Stimulated activated CD8-positive, alpha-beta memory T cell treated with anti-CD3 and anti-CD28 coated beads, Interleukin-12 subunit alpha, Interleukin-12 subunit beta, amount 100 ng/mL, for 1 hour (primary cell): ENCODE measurements at places on chromosomes 5 and 9.

DNA sequence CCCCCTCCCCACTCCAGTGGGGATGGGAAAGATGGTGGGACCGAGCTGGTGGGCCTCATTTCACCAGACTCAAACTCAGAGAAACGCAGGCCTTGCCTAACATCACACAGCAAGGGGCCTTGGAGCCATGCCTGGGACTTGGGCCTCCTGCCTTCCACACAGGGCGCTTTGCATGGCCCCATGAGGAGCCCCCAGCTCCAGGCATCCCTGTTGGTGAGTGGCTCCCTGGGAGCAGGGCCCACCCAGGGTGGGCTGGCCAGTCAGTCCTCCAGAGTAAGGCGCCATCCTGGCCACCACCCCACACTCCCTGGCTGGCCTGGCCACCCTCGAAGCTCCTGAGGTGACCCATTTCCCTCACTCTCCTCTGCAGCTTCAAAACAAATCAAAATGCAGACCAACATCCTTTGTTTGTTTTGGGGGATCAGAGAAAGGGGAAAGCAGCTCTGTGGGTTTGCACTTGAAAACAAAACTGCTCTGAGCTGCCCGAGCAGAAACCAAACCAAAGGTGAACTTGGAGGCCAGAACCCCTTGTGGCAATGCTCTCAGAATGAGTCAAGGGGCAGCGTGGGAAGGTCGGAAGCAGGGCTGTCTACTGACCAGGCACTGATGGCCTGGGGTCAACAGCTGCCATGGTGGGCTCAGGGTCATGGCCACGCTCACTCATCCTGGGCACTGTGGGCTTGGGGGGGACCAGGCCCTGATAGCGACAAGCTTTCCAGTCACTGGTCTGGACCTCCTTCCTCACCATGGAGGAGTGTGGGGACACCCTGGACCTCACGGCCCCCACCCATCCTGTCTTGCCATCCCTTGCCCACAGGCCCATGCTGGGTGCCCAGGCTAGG, 37.0 kb upstream of the VDAC1 start:
- no peak for DNase-seq

DNA sequence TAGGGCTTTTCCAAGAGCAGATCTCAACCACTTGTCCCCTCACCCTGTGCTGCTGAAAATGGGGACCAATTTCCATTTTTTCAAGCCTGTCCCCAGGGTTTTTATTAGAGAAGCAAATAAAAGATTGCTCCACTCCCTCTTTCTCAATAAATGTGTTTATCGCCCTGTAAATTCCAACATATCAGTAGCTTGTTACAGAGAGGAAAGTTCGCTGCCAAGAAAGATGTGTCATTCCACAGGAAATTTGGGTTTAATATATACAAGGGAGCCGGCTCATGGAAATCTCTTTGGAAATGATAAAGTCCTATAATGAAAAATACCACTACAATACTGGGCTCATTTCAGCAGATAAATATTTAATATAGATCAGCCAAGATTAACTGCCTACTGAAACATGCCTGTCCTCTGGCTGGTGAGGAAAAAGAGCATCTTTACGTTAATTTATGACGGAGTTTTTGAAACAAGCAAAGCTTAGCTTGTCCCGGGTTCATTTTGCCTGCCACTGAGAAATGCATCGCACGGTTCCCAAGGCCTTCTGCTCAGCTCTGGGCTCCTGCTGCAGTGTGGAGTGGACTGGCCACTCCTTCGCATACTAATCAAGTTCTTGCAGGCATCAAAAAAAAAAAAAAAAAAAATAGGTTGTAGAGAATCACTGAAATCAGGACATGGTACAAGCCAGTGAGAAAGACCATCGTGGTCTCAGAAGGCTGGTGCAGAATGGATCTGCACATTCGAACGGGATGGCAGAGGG, 84.5 kb downstream of the BRINP1 start:
- DNase-seq = no peak

- no peak for DNase-seq
These were observed 7.1 kb downstream of the SPACA9 start for GRCh38 chr9:132885720-132886333.

DNA sequence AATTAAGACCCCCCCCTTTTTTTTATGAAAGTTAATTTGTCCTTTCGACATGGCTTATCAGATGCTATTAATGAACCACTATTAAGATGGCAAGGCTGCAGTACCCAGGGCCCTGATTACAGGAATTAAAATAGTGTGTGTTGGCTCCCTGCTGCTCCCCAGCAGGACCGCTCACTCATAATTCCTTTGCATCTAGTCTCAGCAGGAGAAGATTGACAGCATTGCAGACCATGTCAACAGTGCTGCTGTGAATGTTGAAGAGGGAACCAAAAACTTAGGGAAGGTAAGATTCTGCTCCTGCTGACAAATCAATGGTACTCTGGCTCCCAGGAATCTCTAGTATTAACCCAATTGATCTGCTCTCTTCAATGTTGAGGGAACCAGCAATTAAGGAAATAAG, 61.0 kb downstream of the STX17 start:
- DNase-seq = no peak

- DNase-seq = no peak
These were observed 19.5 kb downstream of the ERAP1 start for GRCh38 chr5:96788112-96788749.

DNA sequence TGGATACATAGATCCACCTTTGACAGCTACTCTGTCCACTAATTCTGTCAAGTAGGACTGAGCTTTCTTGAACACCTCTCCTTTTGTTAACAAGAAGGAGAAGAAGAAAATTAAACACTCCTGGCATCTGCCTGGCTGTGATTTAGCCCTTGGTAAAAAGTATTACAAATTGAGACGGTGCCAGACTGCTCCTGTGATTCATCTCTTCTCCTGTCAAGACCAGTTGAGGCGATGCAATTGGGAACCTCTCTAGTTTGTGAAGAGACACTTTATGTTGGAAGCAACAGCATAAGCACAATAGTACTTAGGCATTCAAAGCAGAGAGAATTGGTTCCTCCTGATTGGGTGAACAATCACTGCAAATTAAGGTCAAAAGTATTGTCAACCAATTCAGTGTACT, 72.7 kb downstream of the GHR start:
- no peak for DNase-seq

DNA sequence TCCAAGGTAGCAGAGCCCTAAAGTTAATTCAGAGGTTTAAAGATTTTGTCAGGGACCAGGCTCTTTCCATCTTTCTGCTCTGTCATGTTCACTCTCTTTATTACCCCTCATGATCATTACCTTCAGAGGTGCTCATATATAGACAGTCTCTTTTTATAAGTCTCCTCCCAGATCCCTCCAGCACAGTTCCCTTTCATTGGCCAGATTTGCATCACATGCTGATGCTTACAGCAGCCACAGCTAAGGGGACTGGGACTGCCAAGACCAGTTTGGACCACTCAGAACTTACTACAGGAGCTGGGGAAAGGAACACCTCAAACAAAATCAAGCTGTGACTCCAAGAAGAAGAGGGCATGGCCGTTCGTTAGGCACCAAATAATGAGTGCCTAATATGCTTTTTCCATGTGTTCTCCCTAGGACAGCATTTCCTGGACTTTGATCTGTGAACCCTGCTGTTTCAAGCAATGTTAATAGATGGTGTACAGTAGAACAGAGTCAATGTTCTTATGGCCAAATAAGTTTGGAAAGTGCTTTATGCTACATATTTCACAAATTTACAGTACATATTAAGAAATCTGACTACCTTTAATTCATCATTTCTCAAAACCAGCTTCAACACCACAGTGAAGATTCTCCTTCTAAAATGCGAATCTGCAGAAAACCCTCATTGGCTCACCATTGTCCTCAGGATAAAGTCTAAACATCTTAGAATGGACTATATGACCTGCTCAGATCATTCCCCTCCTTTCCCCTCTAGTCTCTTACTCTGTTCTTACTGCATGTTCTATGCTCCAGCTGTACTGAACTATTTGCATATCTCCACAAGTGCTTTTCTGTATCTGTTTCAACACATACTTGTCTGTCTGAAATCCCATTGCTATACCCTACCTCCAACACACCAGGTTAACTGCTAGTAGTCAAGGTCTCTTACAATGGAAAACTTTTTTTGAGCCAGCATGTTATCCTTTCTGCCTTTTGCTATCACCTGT, 3.4 kb downstream of the C5orf58 start:
- no peak for DNase-seq

- DNase-seq = no peak
These were observed 71.3 kb downstream of the PPARGC1B start for GRCh38 chr5:149801307-149801990.

DNA sequence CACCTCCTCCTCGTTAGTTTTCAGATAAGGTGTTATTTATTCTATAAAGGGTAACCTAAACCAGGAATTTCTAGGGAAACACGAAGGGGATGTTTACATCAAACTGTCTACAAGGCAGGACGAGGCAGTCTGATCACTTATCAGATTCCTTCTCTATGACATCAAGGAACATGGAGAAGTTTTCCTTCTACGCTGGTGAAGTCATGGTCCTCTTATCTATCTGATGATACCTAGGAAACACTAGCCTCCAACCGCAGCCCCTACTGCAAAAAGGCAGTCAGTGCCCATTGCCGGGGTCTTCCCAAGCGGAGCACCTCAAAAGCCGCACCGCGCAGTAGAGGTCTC, 1.5 kb downstream of the MPDZ start:
- no peak for DNase-seq

- no peak for DNase-seq
These were observed 12.2 kb downstream of the CXXC5 start for GRCh38 chr5:139660105-139660922.

GRCh38 chr9:95100071-95100627, 217.4 kb downstream of the FANCC start:
- DNase-seq = no peak

DNA sequence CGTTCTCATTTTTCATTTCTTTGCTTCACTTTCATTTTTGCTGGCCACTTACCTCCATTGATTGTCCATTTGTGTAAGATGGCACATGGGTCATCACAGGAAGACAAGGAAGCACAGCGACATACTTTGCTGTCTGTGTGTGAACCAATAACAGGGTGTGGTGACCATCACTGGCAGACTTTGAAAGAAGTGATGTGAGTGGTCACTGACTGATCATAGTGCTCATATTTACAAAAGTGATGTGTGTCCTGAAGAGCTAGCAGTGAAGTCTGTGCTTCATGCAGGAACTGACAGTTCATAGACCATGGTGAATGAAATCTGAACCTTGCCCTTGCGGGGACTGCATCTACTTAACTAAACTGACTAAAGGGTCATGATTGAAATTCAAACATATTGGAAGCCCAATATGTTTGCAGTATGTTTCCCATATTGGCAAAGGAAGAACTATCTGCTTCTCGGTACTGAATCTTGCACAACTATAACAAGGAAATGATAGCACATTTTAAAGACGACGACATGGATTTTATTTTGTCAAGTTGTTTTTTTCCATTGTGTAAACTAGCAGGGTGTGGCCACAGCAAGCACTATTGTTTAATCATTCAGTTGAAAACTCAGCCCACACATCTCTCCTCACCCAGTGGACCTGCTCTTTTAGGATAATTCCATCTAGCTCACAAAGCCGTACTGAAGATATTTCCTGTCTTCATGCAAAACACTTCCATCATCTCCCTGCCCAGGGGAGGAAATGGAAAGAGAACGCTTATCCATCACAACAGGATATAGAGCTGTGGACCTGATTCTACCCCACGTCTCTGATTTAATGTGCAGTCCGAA, 232.0 kb upstream of the ANKRD55 start:
- DNase-seq = no peak

DNA sequence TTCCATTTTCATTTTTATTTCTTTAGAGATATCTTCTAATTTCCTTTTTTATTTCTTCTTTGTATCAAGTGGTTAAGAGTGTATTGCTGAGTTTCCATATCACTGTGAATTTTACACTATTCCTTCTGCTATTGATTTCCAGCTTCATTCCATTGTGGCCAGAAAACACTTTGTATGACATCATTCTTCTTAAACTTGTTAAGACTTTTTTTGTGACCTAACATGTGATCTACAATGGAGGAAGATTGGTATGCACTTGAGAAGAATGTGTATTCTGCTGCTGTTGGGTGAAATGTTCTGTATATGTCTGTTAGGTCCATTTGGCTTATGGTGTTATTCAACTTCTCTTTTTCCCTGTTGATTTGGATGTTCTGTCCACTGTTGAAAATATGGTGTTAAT, 274.2 kb upstream of the PUM3 start:
- DNase-seq = no peak

DNA sequence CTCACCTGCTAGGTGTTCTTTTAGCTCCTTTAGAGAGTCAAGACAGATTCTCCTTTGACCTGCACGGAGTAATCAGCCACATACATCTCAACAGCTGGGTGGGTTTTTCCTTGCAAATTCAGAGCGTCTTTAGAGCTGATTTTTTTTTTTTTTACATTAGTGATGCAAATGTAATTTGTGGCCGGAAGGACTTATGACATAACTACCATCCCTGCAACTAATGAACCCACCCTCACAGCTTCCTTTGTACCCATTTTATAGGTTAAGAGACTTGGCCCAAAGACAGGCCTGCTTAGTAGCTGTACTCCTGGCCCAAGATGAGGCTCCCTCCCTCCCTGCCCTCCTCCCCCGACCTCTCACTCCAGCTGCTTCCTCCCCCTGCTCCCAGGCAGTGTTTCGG, 69.9 kb upstream of the NIPAL4 start:
- no peak for DNase-seq

DNA sequence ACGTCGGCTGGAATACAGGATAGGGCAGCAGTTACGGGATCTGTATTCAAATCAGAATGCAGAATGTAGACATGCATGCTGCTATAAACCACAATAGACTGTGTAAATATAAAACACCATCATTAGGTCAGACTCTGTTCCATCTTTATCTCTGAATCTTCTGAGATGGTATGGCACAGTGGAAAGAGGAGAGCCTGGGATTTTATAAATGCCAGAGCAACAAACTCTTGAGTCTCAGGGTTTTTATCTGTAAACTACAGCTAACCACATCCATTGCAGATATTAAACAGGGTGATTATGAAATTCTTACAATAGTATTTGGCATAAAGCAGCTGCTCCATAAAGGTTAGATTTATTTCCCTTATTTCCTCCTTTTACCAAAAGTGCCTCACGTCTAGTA, 108.7 kb downstream of the ZDHHC21 start:
- DNase-seq = no peak

GRCh38 chr5:176365351-176366231, at the start of gene ARL10:
Gene ARL10 (plus strand): TSS chr5:176365487. CDS start chr5:176365564, 77 bp downstream.
- no peak for DNase-seq

DNA sequence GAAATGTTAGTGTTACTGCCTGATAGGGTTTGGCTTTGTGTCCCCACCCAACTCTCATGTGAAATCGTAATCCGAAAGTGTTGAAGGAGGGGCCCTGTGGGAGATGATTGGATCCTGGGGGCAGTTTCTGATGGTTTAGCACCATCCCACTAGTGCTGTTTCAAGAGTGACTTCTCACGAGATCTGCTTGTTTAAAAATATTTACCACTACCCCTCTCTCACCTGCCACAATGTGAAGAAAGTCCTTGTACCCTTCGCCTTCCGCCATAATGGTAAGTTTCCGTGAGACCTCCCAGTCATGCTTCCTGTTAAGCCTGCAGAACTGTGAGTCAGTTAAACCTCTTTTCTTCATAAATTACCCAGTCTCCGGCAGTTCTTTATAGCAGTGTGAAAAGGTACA, 2.6 kb upstream of the RFX3 start:
- DNase-seq = peak; percentile 37

GRCh38 chr5:96926276-96926675, 9.6 kb upstream of the LNPEP start:
- no peak for DNase-seq

- DNase-seq = no peak
These were observed 13.9 kb downstream of the CAVIN4 start for GRCh38 chr9:100591639-100592412.

- no peak for DNase-seq
These were observed 670.1 kb upstream of the CDH9 start for GRCh38 chr5:27708534-27708933.

GRCh38 chr5:75044406-75044805, 8.0 kb downstream of the GCNT4 start:
- no peak for DNase-seq
